ENCODE measurements at places on chromosomes 3 and 15.

DNA sequence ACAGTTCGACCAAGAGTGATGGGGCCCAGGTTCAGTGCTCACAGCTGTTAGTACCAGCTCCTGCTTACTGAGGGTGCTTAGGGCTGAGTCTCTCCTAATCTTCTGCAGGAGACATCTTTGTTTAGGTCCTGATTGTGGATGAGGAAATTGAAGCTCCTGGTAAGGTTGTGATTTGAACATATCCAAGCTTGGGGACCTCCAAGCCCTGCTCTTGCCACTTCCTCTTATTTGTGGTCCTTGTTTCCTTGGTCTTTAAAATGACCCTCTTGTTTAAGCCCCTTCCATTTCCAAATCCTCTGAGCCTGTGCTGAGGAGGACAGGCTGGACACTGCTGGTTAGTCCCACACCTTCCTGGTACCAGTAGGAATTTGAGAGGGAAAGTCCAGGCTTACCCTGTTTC is 87.0 kb downstream of the EEFSEC start:
- peak; percentile 43 for DNase-seq

DNA sequence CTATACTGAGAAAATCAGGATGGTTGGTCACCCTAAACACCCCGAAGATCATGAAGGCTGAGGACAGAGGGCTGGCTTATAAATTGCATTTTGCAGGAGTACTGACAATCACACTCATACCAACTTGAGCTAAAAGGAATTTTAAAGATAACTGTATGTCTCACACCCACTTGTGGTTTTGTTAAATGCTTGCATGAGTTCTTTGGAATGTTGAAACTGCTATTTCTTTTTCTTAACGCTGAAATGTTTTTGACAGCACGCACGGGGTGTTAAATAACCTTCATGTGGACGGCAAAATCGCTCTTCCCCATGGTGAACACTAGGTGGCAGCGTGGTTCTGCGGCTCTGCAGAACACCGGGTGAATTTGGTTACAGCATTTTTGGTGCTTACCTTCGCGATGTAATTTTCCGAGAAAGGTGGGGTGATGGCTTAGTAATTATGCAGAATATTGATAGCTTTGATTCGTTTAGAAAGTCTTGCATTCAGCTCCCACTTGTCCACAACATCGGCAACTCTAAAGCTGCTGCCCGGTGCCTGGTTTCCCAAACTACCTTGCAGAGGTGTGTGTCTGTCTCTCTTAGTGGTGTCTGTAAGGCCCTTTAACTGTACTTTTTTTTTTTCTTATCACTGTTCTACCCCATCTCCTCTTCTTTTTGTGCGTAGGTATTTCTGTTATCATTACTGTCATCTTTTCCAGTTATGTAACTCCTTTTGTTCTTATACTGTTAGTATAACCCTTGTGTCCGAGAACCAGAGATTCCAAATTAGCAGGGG is 51.7 kb downstream of the ARNT2 start:
- no peak for DNase-seq

DNA sequence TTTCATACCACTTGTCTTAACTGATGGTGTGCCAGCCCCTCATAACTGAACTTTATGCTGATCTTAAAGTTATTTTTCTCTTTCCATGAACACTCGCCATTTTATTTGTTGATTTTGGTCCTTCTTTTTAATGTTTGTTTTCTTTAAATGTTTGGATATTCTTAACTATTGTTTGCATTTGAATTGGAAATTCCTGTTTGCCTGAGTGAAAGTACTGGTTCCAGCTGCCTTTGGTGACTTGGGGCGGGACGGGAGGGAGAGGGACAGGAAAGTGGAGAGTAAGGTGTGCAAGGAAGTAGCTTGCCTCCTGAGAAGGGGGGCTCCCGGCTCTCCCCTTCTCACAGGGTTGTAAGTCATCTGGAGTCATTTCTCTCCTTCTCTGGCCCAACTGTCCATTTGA is 287.1 kb upstream of the PPP2R3A start:
- no peak for DNase-seq

DNA sequence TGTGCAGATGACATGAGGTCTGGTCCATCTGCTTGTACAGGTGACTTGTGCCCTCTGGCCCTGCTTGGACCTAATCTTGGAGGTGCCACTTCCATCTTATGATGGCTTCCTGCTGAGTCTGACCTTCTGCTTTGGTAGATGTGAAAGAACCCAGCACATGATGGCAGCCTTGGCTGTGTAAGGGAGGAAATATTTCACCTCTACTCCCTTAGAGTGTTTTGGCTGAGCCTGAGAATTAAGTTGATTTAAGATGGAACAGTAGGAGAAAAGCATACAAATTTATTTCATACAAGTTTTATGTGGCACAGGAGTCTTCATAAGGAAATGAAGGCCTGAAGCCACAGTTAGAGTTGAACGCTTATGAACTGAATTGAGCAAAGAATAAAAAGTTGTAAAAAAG is 27.6 kb upstream of the CDCP1 start:
- no peak for DNase-seq

DNA sequence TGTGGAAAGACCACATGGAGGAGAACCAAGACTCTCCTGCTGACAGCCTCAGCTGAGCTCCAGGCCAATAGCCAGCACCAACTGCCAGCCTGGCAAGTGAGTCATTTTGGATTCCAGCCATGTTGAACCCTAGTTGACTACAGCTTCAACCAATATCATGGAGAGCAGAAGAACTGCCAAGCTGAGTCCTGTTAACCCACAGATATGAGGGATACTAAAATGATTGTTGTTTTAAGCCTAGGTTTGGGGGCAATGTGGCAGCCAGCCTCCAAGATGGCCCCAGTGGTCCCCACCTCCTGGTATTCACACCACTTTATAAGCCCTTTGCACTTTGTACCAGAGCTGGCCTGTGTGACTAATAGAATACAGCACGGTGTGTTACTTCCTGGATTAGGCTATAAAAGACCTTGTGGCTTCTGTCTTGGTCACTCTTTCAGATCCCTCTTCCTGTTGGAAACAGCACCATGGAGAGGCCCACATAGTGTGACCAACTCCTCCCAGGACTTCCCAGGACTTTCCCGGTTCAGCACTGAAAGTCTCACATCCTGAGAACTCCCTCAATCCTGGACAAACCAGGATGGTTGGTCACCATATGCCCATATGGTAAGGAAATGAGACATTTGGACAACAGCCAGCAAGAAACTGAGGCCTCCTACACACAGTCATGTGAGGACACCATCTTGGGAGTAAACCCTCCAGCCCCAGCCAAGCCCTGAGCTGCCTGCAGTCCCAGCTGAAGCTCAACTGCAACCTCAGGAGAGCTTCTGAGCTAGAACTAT is 32.4 kb upstream of the CDV3 start:
- no peak for DNase-seq

DNA sequence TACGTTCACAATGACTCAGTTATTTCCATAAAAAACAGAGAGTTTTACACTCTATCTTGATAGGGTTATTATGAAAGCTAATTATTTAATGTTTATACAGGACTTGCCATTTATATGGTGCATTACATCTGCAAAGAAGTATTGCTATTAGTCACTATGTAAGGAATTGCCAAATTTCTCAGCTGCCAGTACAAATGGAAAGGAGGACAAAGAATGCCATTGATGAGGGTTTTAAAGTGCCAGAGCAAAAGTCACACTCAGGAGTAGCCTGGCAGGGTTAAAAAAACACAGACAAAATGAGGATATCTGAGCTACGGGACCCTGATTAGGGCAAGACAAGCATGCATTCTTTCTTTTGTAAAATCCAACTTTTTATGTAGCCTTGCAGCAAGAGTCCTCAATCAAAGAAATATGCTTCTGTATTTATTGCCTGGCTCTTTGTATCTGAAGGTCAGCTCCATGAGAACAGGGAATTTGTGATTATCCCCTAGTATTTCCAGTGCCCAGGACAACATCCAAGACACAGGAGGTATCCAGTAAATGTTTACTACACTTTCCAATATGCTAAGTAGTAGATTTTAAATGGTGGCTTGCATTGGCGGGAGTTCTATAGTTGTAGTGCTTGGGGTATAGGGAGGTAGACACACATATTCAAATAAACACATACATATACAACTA is 1013.6 kb downstream of the ROBO1 start:
- DNase-seq, result no peak

DNA sequence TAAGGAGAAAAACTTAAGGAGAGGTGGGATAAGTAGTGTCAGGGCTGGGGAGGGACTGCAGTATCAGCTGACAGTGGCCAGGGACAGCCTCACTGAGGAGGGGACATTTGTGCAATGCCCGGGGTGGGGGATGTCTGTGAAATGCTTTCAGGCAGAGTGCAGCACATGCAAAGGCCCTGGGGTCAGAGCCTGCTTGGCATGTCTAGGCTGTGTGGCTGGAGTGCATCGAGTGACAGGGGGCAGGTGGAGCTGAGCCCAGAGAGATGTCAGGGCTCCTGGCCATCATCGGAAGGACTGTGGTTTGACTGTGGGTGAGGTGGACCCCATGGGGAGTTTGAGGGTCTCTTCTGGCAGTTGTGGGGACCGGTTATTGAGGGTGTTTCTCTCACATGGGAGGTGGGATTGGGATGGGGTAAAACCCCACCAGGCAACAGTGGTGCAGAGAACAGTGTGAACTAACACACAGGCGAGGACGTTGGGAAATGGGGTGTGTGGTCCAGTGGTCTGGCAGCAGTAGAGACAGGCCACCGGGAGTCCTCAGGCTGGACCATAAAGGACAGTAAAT is 61.2 kb downstream of the FBLN2 start:
- no peak for DNase-seq

DNA sequence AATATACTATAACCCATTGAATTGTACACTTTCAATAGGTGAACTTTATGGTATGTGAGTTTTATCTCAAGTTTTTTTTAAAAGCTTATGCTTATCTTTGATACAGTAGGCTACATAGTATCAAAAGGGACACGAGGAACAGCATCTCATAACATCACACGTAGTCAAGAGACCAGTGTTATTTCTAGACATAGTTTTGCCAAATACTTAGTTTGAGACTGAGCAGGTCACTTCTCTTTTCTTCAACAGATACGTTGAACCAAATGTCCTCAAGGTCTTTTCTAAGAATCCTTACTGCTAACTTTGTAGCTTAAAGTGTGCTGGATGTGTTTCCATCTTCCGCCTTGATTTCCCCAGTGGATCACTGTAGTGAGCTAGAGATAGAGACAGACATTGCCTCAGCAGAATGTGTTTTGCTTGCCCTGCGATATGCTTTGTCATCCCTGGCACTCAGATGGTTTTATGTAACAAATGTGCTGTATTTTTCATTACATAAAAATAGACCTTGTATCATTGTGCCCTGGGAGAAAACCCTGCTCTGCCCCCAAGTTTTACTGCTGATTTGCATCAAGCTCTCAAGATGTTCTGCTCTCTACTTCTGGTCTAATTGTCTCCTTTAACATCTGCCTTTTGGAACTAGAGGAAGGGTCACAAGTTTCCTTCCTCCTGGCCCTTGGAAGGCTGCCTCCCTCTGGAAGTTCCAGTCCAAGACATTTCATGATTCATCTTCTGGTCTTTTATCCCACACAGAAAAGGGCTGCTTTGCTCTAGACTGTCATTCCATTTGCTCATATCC is 426.4 kb upstream of the RGMA start:
- no peak for DNase-seq

- no peak for DNase-seq
Measured at GRCh38 chr3:45552794-45553371, 41.7 kb upstream of the LIMD1 start.

DNA sequence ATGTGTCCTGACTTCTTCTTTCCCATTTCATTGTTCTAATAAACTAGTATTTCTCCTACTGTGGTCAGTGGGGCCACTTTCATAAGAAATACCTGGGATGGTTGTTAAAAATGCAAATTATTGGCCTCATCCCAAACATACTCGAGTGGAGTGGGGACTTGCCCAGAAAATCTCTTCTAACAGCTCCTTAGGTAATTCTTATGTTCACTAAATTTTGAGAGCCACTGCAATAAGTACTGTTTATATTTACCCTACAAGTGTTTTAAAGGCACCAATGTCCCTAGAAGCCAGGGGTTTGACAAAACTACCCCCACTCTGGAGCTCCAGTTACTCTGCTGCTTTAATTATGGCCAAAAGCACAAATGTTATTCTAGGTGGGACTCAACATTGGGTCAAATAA is 70.0 kb upstream of the ACP3 start:
- no peak for DNase-seq

DNA sequence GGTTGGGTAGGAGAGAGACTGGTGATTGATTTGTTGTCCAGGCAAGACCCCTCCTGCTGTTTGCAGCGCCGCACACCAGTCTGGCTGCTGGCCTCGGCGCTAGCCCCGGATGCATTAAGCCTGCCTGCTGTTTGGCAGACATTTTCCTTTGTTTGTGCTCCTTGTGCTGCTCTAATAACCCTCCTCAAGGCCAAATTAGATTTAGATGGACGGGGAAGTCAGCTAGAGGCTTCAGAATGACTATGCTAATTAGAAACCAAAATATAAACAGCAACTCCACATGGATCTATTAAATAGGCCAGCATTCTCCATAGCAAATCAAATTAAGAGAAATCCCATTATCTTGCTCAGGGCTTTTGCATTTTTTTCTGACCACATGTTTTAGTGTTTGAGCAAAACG is 445.2 kb downstream of the SQOR start:
- DNase-seq, result no peak

GRCh38 chr3:143334231-143334630 is 214.7 kb downstream of the CHST2 start:
- DNase-seq, result no peak

- no peak for DNase-seq
Measured at GRCh38 chr15:79539401-79539800, 107.3 kb downstream of the MINAR1 start.

- no peak for DNase-seq
Measured at GRCh38 chr15:40146037-40146436, 14.8 kb upstream of the BUB1B start.

- no peak for DNase-seq
Measured at GRCh38 chr3:121724130-121724529, 25.4 kb downstream of the GOLGB1 start.

- DNase-seq, result no peak
Measured at GRCh38 chr15:50996641-50997040, 88.2 kb downstream of the AP4E1 start.

DNA sequence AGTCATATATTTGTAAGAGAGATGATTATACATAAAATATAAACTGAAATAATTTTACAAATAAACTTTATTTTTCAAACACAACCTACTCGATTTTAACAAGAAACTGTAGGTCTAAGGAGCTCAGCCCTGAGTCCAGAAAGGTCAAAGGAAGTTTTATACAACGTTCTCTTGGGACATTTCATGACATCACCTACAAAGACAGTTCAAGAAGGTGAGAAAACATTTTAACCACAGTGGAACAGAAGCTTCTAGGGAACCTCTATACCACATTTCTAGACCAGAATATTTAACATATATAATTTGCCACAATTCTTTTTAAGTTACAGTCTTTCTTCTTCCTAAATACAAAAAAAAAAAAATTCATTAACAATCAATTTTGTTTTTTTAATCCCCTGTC is 40.1 kb downstream of the CBLB start:
- DNase-seq, result no peak

GRCh38 chr15:60297047-60297446 is 100.7 kb downstream of the ANXA2 start:
- DNase-seq, result no peak

GRCh38 chr3:193344486-193344885 is 34.1 kb downstream of the ATP13A5 start:
- DNase-seq, result no peak

GRCh38 chr3:195270817-195271409 is at the start of gene XXYLT1:
Gene XXYLT1 (minus strand): TSS chr3:195271159. CDS start chr3:195271058, 101 bp downstream.
- DNase-seq, result peak; percentile 77

GRCh38 chr15:74382004-74382816 is 14.8 kb upstream of the CYP11A1 start:
- DNase-seq, result peak; percentile 97

- peak; percentile 64 for DNase-seq
Measured at GRCh38 chr3:51974963-51975851, at the start of gene ABHD14A. Gene ABHD14A (plus strand): TSS chr3:51975064. CDS start chr3:51975136, 72 bp downstream.

- no peak for DNase-seq
Measured at GRCh38 chr15:79943820-79944219, 27.2 kb downstream of the BCL2A1 start.

- DNase-seq, result no peak
Measured at GRCh38 chr3:128432301-128432970, 34.3 kb downstream of the DNAJB8 start.
